ENCODE measurements at places on chromosomes 6 and 20. TPM values are rescaled to one million over a fixed set of nuclear protein-coding genes. Genes with fewer than 3 reads are reported as not detected.
A peak's percentile ranks its signal among the peaks of the same experiment; 100 is the strongest.

- DNase-seq, result no peak
- H3K27ac ChIP-seq, result no peak overlapping the region
- no peaks in the 10 kb centered on the region for H3K27me3 ChIP-seq
- no peaks in the 10 kb centered on the region for H3K36me3 ChIP-seq
- H3K4me3 ChIP-seq, result no peak overlapping the region
- H3K4me1 ChIP-seq, result peaks cover 11% of the 10 kb centered on the region
These were observed 38.2 kb downstream of the KIAA1755 start for GRCh38 chr20:38222231-38222922.

- H3K27me3 ChIP-seq, result peaks cover 45% of the 10 kb centered on the region
- DNase-seq, result no peak
- peaks cover 18% of the 10 kb centered on the region for H3K4me1 ChIP-seq
- peak overlapping the region; percentile 55 for H3K4me3 ChIP-seq
These were observed 11.2 kb downstream of the GNAS-AS1 start for GRCh38 chr20:58839474-58839874.

DNA sequence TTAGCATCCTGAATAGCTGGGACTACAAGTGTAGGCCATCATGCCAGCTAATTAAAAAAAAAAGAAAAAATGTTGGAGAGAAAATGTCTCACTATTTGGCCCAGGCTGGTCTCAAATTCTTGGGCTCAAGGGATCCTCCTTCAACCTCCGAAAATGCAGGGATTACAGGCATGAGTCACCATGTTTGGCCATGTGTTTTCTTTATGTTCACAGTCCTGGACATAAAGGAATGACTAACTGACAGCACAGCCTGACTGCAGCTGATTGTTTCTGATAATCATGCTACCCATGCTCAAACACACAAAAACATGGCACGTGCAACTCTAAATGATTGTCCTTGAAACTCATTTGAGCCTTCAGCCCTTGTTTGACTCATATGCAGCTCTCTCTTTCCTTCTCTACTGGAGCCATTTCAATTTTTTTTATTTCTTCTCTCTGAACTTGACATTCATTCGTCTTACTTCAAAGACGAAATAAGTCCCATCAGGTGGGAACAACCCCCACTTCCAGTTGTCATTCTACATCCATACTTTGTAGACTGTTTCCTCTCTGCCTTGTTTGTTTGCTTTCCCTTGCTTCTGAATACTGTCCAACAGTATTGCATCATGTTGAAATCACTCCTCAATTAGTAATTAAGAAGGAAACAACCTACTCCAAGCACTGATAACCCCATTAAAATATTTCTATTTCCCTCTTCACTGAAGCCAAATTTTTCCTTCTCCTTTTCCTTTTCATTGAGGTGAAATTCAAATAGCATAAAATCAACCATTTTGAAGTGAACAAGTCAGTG lies 413.0 kb downstream of the BMP2 start:
- H3K4me1 ChIP-seq, result no peaks in the 10 kb centered on the region
- no peaks in the 10 kb centered on the region for H3K36me3 ChIP-seq
- DNase-seq, result no peak
- H3K4me3 ChIP-seq, result no peak overlapping the region
- no peaks in the 10 kb centered on the region for H3K27me3 ChIP-seq

DNA sequence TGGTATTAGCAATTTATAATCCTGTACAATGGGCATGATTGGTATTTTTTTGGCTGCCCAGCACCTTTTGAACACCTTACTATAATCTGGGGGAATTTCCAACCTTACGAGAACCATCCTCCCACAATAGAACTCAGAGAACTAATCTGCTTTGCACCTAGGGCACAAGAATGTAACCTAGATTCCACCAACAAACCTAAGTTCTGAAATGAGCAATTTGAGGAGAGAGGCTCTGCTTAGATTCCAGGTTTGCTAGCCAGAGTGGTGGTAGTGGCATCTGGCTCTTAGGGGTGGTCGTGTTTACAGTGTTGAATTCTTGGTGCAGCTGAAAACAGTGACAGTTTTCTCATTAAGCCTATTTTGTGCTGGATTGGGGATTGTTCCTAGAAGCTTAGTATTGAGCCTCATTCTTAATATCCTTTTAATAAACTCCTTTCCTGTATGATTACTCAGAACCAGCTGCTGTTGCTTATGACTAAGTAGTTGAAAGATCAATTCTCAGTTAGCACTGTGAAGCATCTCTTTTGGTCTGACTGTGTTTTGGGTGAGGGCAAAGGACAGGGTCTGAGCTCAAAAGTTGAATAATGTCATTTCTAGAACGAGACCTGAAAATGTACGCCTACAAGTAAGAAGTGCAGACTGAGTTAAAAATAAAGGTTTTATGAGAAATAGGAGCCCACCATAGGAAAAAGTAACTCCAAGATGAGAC lies 385.6 kb downstream of the CDKAL1 start:
- no peaks in the 10 kb centered on the region for H3K4me1 ChIP-seq
- no peak for DNase-seq
- H3K27ac ChIP-seq, result no peak overlapping the region

Gene GSTA3
- total RNA-seq, result not detected

Gene RAET1L
- not detected for total RNA-seq

Gene CDC40
- total RNA-seq, result 37.0 TPM

Gene FILIP1
- total RNA-seq, result 0.26 TPM

Data from Panc1 (cell line).